ENCODE measurements at places on chromosomes 6 and 20.

DNA sequence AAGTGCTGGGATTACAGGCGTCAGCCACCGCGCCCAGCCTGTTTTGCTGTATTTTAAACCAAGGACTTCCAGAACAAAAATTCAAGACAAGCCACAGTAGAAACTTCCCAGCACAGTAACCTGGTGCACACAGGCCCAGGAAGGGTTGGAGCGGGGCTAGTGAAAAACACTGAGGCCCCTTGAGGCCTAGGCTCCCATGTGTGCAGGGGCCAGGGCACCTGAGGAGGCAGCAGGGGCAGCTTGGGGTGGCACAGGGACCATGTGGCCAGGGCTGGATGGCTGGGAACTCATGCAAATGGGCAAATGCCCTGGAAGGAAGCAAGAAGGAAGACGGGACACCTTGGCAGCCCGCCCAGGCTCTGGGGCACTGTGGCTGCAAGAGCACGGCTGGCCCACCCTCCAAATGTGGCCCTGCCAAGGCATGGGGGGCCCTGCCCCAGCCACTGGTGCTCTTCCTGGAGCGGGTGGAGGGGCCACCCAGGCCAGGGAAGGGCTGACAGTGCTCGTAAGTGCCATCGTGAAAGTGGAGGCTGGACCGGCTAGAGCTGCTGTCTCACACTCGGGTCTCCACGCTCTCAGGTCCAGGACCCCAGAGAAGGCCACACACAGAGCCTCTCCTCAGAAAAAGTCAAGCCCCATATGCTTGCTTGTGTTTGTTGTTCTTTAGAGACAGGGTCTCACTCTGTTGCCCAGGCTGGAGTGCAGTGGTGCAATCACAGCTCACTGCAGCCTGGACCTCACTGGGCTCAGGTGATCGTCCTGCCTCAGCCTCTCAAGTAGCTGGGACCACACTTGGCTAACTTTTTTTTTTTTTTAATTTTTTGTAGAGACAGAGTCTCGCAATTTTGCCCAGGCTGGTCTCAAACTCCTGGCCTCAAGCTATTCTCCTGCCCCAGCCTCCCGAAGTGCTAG is 10.3 kb downstream of the SLC2A4RG start:
- no peak for DNase-seq

DNA sequence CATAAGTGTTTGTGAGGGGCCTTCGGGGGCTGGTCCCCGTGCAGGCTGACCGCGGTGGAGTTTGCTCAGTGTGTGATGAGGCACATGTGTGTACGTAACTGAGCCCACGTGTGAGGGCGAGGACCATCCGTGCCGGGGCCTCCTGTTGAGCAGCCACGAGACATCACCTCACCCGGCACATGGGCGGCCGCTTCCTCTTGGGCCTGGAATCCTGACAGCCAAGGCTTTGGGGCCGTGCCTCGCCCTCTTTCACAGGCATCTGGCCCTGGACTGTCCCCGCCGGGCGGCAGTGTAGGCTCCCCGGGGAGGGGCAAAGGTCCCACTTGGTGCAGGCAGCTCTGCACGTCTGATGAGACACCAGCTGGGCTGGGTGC is 202.3 kb downstream of the DLL1 start:
- no peak for DNase-seq

- DNase-seq: no peak
Observed at GRCh38 chr20:15131176-15131575, 793.8 kb upstream of the FLRT3 start.

- no peak for DNase-seq
Observed at GRCh38 chr6:68400396-68400795, 234.7 kb upstream of the ADGRB3 start.

GRCh38 chr20:40942006-40942405 is 86.6 kb upstream of the TOP1 start:
- no peak for DNase-seq

GRCh38 chr20:18805881-18806280 is 7.7 kb upstream of the SCP2D1 start:
- peak; percentile 34 for DNase-seq

- DNase-seq: no peak
Observed at GRCh38 chr6:36383606-36384005, 3.9 kb downstream of the ETV7 start.

- DNase-seq: peak; percentile 23
Observed at GRCh38 chr20:62651285-62652021, 9.2 kb downstream of the SLCO4A1 start.

- DNase-seq: peak; percentile 13
Observed at GRCh38 chr6:90103056-90103800, 193.4 kb downstream of the BACH2 start.

DNA sequence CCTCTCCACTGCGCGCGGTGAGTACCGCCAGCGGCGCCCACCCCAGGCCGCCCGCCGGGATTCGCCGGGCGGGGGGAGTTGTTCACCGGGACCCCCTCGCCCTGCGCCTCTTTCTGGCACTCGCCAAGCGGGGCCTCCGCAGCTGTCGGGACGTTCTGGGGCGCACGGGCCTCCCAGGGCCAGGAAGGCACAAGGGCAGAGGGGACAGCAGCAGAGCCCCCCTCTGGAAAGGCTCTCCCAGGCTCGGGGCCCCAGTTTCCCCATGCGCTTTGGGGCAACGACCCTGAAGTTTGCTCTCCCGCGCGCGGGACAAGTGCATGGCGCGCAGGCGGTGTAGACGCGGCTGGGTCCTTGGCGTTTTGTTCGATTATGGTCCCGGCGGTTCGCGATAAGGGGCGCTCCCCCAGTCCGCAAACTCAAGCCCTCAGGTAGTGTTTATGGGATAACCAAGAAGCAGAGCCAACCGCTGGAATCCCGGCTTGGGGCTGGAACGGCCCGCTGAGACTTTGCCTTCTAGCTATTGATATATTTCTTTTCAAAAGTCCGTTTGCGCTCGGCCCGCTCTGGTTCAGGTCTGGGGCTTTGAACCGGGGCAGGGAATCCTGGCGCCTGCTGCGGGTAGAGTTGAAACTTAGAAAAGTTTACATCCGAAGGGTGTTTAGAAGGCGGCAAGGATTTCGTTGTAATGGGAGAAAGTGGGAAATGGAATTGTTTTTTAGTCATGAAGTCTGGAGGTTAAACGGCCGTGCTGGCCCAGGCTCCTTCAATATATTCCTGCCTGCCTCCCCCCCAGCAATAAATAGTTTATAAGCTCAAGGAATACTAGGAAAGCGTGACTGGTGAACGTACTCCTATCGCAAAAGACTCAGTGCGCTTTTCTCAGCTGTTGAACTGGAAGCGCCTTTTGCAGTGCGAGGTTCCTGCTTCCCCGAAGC is 595 bp downstream of the EYA2 start:
- peak; percentile 19 for DNase-seq

DNA sequence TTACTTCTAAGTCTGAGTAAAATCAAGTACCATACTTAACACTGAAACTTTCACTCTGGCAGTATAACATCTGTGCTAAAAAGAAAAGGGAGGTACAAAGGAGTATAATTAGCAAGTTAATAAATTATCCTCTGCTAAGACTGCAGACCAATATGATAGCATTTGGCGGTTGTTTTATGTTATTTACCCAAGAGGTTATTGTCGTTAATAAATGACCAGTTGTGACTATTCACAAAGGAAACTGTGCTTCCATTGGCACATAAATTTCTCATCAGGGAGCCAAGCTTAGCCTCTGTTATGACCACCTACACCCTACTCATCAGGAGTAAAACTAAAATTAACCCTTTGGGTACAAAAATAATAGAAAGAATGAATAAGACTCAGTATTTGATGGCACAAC is 86.5 kb downstream of the CRYBG1 start:
- DNase-seq: no peak

DNA sequence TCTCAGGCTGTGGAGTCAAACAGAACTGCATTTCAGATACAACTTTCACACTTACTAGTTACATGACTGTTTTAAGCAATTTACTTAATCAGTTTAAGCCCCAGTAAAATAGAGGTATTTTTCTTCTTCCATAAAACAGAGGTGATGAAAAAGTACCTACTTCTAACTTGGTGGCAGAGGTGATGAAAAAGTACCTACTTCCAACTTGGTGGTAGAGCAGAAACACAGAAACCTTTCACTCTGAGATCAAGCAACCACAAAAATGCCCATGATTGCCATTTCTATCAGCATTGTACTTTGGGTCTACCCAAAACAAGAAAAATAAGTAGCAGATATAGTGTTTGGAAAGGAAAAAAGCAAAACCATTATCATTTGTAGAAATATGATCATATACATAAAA is 148.7 kb downstream of the OPRM1 start:
- DNase-seq: no peak

GRCh38 chr6:132934496-132934895 is 120.1 kb downstream of the RPS12 start:
- DNase-seq: peak; percentile 15

- no peak for DNase-seq
Observed at GRCh38 chr6:4378319-4378996, 243.1 kb upstream of the ECI2 start.

GRCh38 chr20:50865591-50865990 is 65.6 kb downstream of the ADNP start:
- no peak for DNase-seq

DNA sequence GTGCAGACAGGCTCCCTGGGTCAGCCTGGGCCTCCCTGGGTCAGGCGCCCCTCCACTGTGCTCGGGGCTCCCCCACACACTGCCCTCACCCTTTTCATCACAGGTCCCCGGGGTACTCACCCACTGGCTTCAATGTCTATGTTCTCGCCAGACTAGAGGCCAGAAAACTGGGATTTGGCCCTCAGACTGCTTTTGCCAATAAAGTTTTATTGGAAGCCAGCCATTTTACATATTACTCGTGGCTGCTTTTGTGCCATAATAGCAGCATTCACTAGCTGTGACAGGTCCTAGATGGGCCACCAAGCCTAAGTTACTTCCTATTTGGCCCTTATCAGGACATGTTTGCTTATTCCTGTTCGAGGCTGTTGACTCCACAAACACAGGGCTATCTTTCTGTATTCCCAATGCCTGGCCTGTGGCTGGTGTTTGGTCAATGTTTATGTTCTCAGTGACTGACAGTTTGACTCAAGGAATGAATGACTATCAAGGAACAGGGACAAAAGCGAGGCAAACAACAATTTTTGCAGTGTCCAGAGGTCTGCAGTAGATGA is 525.1 kb upstream of the AGPAT4 start:
- DNase-seq: no peak

- DNase-seq: peak; percentile 37
Observed at GRCh38 chr6:17281497-17282481, 628 bp downstream of the RBM24 start.

DNA sequence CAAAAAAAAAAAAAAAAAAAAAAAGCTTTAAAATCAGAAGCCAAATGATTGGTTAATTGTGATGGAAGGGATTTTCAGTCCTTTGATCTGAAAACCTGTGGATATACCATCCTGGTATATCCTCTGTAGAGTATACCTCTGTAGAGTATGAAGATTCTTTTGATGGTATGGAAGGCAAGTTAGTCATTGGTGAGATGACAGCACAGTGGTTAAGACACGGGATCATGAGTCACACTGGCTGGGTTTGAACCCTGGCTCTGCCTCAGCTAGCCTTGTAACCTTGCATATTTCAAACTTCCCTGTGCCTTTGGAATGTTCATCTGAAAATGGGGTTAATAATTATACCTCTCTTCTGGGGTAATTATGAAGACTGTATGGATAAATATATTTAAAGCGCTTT is 179.3 kb downstream of the CARMIL1 start:
- peak; percentile 54 for DNase-seq

- DNase-seq: no peak
Observed at GRCh38 chr6:169472786-169473416, 219.3 kb upstream of the THBS2 start.

DNA sequence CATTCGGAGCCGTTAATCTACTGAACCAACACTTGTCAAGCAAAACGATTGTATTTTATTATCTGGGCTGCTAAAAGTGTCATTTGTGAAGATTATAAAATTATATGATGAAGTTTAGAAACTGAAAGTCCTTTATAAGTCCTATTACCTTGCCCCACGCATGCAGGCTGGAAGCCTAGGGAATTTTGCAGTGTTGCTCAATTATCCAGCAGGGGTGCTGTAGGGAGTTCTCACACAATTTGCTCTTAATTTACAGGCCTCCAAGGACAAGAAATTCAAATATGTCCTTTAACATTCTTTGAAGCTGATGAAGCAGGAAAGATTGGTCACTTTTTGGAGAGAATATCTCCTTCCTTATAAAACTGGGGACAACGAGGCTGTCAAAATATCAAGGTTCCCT is 368.9 kb downstream of the LMBRD1 start:
- DNase-seq: no peak

GRCh38 chr6:87870556-87870955 is 168.5 kb upstream of the AKIRIN2 start:
- DNase-seq: no peak

- no peak for DNase-seq
Observed at GRCh38 chr6:15402406-15403045, 156.7 kb downstream of the JARID2 start.

DNA sequence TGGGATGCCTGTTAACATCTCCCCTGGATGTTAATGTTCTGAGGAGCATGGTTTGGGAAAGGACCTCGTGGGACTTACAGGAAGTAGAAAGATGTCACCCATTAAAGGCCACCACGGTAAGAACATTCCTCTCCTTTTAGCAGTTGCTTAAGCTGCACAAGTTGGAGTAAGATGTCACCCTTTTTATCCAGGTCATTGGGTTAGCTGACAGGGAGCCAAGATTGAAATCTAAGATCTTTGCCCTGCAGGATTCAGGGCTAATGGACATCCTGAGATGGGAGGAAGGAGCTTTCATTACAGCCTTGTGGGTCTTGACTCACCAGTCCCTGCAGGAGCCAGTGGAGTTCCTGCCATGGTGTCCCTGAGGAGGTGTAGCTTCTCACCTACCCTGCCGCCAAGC is 22.1 kb downstream of the PABPC1L start:
- DNase-seq: no peak

DNA sequence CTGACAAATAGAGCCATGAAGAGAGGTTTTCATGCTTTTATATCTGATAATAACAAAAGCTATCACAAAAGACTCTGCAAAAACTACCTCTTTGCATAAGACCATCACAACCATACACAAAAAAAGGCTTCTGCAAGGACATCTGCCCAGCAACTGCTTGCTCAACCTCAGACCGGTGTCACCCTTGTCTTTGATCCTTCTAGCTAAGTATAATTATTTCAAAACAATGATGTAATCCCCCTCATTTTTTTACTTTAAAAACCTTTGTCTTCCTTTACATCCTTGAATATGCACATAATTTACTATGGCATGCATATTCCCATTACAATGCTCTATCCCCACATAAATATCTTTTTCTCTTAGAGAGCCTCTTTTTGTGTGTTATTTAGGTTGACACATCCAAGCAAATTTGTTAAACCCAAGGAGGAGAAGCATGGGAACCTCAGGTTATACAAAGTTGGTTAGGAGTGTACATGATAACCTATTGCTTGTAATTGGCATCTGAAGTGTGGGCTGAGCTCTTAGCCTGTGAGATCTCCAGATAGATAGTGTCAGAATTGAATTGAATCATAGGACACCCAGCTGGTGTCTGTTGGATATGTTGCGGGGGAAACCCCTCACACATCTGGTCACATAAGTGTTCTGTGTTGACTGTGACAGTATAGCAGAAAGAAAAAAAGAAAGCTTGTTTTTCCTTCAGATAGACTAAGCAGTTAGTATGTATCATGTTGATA is 20.7 kb upstream of the CGA start:
- DNase-seq: no peak

DNA sequence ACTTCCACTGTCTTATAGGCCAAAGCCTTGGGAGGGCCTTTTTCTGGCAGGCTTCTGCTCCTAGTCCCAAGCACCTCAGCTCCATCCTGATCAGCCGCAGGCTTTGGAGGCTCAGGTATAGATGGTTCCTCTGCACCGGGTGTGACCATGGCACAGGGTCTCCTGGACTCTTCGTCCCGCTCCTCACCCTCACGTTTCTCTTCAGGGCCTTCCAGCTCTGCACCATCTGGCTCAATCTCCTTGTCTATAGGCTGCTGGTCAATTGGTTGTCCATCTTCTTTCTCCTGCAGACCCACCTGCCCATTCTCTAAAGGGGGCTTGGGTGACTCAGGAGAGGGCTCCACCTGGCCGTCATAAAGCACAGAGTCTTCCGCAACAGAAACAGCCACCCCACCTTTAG is 37.0 kb downstream of the BFSP1 start:
- DNase-seq: no peak
